ENCODE measurements at places on chromosomes 4 and X.

DNA sequence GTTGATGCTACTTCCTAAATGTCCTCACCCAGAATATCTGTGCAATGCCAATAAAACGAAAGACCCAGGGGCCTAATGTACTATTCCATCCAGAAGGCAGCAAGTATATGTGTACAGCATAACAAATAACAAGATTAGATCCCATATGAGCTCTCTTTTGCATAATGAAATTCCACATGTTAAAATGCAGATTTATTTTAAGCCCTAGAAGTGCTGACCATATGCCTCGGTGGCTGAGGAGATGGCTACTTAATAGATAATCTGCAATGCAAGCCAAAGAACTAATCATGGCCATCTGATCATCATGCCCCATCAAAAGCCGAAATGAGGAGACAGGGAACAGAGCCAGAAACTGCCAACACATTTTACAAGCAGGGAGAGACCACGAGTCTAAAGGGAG is 293.5 kb downstream of the KCNIP4 start:
- no peak for DNase-seq

DNA sequence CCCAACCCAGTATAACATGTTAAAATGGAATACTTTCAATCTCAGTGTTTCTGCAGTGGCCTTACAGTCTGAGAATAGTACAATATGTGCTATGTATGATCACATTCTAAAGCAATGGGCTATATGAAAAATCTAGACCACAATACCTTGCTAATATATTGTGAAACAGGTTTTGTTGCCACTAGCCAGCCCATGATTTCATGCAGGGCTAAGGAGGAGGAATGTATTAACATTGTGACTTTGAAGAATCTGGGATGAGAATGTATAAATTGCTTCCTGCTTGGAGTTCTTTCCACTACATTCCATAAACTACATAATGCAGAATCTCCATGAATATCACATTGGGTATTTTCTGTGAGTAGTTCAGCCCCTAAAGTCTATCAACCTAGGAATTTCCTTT is 935.4 kb upstream of the GRIA3 start:
- no peak for DNase-seq

- DNase-seq: no peak
These were observed 81.0 kb downstream of the ADGRA3 start for GRCh38 chr4:22434895-22435294.

GRCh38 chr4:20126906-20127305 is 124.8 kb upstream of the SLIT2 start:
- DNase-seq: no peak

DNA sequence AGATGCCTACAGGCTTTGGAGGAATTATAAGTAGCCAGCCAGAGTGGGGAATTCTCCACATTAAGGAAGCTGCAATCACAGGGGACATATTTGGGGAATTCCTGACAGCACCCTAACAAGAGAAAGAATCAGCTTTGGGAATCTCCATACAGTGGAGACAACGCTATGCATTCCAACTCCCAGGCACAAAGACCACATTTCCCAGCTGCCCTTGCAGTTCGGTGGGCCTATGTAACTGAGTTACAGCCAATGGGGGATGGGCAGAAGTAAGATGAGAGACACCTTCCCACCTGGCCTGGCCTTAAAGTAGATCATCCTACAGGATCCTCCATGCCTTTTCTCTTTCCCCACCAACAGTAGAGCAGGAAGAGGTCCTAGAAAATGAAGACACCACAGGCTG is 43.4 kb upstream of the CCKAR start:
- DNase-seq: no peak

- no peak for DNase-seq
These were observed 502.5 kb downstream of the TECRL start for GRCh38 chr4:63906660-63907183.

- no peak for DNase-seq
These were observed 549.1 kb upstream of the BOD1L1 start for GRCh38 chr4:14176613-14177012.

GRCh38 chr4:5755679-5756078 is 44.7 kb downstream of the EVC start:
- DNase-seq: no peak

DNA sequence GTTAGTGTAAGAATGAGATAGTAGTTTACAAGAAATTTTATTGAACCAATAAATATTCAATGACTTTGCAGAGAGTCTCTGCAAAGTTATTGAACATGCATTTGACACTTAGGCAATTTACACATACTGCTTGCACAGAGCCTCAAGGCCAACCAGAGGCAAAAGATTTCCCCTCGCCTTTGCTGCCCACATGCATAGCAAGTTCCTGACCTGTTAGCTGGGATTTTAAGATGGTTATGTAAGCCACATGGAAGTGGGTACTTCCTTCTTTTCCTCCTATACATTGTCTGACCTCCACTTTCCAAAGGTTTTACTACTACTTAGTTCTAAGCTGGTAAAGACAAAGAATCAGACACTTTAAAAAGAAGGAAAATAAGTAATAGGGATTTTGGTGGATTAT is 430.1 kb upstream of the FRG1 start:
- no peak for DNase-seq

GRCh38 chrX:152528193-152528592 is 77.1 kb upstream of the GABRA3 start:
- DNase-seq: no peak

DNA sequence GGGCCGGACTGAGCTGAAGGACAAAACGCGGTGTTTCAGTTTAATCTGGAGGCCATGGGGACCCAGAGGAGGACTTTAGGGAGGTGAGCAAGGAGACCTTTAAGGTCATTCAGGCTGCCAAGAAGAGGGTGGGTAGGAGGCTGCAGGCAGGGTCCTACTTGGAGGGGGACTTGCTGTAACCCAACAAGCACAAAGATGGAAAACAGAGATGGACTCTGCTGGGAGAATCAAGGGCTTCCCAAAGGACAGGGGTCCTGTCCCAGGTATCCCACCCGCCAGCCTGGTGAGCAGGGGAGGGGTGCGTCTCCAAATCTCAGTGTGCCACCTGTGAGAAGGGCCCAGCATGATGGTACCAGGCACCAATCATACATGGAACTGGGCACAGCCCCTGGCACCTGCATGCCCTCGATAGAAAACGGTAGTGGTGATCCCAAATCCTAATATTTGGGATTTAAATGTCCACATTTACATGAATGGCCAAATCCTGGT is 3.9 kb upstream of the HAUS3 start:
- DNase-seq: no peak

- no peak for DNase-seq
These were observed 34.6 kb upstream of the PRRG1 start for GRCh38 chrX:37314531-37314930.

- no peak for DNase-seq
These were observed 218.8 kb upstream of the ANXA10 start for GRCh38 chr4:167873496-167873895.

DNA sequence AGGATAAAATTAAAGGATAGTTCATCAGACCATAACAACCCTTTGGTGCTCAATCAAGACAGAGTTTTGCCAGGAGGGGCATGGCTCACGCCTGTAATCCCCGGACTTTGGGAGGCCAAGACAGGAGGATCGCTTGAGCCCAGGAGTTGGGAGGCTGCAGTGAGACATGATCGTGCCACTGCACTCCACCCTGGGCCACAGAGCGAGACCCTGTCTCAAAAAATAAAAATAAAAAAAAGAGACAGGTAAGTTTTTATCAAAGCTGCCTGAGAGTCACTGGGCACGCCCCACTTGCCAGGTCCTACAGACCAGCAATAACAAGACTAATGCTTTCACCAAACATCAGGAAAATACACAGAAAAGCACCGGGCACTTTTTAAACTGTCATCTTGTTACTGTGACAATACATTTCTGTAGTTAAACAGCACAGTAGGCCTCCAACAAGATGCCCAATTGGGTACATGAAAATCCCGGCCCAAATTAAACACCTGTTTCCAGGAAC is 765 bp downstream of the CFAP97 start:
- no peak for DNase-seq

DNA sequence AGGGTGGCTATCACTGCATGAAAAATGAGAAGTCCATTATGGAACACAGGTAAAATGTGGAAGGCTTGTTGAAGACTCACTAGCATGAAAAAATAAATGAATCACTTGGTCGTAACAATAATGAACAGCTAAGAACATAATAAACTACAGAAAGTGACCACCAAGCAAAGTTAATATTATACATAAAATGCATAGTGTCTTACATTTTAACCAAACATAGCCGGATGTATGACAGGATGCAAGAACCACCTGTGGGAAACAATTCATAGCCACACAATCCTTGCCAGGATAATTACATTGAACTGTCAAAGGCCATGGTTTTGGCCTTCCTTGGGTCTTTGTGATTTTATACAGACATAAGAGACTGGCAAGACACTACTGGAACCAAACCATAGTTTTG is 81.9 kb upstream of the ATXN3L start:
- no peak for DNase-seq

DNA sequence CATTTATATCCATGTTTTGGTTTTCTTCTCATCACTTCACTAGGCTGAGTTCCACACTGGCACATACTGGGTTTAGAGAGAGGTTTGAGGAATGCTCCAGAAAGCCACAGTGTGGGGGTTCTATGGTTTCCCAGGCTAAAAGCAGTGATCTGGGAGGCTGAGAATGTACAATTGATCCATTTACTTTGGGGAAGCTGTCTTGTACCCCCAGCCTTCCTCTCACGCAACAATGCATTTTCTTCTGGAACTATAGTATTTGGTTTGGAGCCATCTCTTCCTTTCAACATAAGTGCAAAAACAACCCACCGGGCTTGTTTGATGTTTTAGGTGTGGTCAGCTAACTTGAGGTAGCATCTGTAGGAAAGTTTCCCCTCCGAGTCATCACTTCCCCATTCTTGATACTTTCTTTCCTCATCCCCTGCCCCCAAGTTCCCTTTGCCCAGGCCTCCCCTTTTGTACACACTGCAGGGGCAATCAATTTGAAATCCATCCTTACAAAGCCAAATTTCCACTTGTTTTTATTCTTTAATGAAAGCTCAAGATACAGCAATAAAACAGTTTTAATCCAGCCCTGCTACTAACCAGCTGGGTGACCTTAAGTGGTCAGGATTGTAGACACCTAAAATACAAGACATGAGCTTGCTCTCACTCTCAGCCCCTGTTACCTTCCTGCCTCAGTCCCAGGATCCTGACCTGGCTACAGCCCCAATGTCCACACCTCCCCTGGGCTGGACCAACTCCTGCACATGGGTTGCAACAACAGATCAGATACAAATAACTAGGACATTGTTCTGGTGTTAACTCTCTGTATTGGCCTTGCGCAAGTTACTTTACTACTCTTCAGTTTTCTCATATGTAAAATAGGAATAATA is 109.2 kb downstream of the FHDC1 start:
- DNase-seq: no peak

GRCh38 chr4:24126776-24127175 is 236.9 kb upstream of the PPARGC1A start:
- no peak for DNase-seq

DNA sequence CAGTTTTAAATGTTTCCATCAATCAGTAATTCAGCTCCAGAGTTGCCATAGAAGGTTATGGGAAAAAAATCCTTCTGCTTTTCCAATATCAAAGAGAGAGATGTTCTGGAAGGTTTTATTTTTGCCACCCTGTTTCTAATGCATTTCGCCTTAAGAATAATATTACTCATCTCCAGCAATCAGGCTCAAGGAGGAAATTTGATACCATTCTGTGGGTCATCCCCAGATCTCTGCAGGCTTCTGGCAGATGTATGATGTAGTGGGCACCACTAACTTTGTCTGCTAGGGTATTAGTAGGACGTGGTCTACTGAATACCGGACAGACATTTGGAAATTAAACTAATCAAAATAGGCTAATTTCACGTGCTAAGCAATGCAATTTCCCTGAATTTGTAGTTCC is 645.4 kb upstream of the TENM3 start:
- DNase-seq: no peak

DNA sequence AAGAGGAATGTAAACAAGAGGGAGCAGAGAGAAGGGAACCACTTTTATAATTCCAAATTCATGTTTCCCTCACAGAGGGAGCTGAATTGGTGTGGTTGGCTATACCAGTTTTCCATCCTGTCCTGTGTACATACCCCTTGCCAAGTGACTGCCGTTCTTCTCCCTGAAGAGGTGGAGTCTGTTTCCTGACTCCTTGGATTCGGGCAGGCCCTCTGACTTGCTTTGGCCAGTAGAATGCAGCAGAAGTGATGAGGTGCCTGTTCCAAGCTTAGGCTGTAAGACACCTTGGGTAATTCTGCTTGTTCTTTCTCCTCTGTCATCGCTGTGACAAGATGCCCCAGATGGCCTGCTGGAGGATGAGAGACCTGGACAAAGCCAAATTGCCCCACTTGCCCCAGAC is 124.7 kb downstream of the UCHL1 start:
- no peak for DNase-seq

- DNase-seq: no peak
These were observed 11.5 kb downstream of the MAD2L1 start for GRCh38 chr4:120055162-120055561.

DNA sequence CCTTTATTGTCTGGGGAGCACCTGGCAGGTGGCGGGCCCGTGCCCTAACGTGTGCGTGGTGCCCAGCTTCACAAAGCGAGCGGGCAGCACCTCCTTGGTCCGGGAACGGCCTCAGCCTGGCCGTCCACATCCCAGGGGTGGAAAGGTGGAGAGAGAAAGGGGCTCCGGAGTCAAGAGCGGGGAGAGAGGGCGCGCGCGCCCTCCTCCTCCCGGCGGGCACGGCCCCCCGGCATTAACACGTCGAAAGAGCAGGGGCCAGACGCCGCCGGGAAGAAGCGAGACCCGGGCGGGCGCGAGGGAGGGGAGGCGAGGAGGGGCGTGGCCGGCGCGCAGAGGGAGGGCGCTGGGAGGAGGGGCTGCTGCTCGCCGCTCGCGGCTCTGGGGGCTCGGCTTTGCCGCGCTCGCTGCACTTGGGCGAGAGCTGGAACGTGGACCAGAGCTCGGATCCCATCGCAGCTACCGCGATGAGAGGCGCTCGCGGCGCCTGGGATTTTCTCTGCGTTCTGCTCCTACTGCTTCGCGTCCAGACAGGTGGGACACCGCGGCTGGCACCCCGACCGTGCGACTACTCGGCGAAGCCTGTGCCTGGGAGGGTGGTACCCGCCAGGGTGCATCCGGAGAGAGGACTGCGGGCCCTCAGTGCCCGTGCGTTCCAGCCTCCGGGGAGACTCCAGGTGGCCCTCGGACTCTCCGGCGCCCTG is at the start of gene KIT:
Gene KIT (plus strand): TSS at position 407 of the 701 bp plus-strand sequence. CDS start 58 bp downstream, at position 465.
- DNase-seq: peak; percentile 38

GRCh38 chr4:101288365-101289145 is 58.8 kb downstream of the PPP3CA start:
- no peak for DNase-seq

DNA sequence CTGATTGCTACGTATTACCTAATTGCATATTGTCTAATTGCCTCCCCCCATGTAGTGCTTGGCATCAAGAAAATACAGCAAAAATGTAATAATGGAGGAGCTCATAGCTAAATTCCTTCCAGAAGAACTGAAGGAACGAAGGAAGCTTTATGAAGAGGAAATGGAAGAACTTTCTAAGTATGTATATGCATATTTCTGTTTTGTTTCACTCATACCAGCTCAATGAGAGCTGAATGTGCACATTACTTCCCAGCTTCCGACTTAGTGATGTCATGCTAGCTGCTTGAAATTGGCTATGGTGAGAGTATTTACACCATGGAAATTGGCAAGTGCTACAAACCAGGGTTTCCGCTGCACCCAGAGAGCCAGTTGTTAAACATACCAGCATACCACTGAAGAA is 34.7 kb downstream of the LONRF3 start:
- no peak for DNase-seq

Data from anterior cingulate cortex (tissue), 58 donors.